ENCODE measurements at places on chromosomes 4 and X.

DNA sequence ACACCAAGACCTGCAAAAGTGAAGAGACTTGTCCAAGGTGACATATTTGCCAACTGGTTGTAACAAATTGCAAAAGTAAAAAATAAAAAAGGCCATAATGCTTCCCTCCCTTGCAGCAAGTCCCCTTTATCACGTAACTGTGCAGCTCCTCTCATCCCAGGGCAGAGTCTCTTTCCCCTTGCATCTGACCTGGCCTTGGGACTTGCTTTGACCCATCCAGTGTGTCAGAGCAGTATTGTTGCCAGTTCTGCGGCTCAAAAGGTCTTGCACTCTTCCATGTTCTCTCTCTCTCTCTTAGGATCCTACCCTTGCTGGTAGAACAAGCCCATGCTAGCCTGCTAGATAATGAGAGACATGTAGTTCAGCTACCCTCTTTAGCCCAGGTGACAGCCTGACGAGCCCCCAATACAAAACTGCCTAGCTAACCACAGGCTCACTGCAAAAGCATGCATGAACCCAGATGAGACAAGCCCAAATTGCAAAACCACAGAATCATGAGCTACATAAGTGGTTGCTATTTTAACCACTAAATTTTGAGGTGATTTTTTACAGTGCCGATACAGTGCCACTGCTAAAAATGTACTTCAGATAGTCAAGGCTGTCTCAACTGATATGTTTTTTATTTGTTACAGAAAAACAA is 289.5 kb upstream of the PPARGC1A start:
- no peak for DNase-seq

GRCh38 chr4:18321956-18322530 is 300.5 kb upstream of the LCORL start:
- DNase-seq = no peak

DNA sequence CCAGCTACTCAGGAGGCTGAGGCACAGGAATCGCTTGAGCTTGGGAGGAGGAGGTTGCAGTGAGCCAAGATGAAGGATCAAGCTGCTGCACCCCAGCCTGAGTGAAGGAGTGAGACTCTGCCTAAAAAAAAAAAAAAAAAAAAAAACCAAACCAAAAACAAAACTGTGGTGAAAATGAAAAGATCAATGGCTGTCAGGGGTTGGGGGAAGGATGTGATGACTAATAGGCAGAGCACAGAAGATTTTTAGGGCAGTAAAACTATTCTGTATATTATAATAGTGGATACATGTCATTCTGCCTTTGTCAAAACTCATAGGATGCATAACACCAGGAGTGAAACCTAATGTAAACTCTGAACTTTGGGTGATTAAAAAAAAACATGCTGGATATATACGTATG is 69.9 kb upstream of the ELOVL6 start:
- DNase-seq = no peak

- no peak for DNase-seq
Measured at GRCh38 chr4:1542516-1543320, 136.5 kb upstream of the NKX1-1 start.
